ENCODE measurements at places on chromosomes 5 and 9.

DNA sequence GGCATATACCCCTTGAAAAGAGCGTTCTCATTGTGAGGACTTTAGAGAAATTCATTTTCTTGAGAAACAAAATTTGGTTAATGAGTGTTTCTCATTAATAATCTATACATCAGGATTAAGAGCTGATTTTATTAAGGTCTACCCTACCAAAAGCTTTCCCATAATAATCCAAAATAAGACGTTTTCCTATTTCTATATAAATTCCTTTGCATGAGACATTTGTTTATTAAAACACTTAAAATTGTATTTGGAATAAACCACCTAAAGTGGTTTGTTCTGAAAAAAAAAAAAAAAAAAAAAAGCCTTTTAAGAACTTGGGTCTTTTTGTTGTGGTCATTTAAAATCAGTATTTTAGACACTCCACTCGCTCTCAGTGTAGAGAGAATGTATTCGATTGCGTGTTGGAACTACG is 695 bp upstream of the TMOD1 start:
- DNase-seq = no peak

DNA sequence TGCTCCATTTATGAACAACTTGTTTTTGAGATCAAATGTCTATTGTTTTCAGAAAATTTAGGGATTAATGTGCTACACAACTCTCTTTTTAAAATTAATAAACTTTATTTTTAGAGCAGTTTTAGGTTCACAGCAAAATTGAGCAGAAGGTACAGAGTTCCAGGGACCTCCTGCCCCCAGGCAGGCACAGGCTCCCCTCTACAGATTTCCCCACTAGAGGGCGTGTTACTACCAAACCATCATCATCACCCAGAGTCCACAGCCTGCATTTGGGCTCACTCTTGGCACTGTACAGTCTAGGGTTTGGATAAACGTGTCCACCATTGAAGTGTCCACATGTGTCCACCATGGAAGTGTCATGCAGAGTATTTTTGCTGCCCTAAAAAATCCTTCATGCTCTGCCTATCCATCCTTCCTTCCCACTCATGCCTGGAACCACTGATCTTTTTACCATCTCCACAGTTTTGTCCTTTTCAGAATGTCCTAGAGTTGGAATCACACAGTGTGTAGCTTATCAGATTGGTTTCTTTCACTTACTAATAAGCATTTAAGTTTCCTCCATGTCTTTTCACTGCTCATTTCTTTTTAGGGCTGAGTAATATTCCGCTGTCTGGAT is 61.7 kb downstream of the MRPL36 start:
- DNase-seq = no peak

DNA sequence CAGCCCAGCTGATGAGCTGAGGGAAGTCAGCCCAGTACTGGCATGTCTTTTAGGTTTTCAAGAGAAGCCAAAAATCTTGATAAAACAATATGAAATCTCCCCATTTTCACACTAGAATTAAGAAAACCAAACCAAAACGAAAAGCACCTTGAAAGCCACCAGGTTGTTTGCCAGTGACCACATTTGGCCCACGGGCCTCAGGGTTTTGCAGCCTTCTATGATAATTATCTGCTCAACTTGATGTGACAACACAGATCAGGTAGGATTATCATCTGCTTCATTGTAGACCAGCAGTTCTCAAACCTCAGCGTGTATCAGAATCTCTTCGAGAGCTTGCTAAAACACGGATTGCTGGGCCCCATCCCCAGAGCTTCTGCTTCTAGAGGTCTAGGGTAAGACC is 101.4 kb downstream of the GALNT10 start:
- no peak for DNase-seq

DNA sequence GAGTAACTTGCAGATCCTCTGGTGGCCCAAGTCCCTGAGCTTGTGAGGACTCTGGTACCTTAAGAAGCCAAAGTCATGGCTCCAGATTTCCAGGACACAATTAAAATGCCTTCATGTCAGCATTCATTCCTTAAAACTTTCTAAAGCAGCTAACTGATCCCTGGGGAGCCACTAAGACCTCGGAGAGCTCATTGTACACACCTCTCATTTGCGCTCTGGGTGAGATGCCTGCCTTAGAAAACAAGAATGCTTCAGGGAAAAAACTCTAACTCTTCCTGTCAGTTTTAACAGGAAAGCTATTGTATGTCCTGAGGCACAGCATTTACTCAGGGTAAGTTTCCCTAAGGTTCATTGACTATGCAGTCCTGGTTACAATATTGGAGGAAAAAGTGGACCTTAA is 285.0 kb downstream of the EFNA5 start:
- no peak for DNase-seq

- no peak for DNase-seq
Measured at GRCh38 chr5:173246135-173246495, 11.1 kb upstream of the NKX2-5 start.

DNA sequence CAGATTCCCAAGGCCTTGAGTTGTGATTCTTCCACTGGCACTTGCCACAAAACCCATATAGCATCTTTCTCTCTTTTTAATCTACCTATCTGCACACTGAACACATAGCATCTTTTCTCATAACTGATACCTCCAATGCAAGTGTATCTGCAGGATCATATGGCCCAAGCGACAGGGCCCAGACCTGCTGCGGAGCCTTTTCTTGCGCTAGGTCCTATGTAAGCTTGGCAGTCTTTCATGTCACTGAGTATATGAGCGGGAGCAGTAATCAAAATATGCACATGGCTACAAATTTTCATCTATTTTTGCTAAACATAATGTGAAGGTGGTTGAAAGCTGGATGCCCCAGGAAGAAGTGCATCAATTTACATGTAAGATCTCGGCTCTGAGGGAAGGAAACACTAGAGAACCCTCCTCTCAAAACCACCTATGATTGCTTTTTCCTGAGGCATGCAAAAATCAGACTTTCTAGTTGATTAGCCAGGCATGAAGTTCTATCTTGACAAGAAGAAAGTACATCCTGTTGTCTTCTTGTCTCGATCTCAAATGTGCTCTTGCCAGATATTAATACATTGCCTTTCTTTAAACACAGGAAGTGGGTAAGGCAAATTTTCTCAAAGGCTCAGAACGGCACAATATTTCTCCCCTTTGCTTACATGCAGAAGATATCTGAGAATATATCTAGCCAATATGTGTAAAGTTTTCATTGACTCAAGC is 26.9 kb upstream of the CEMIP2 start:
- no peak for DNase-seq

DNA sequence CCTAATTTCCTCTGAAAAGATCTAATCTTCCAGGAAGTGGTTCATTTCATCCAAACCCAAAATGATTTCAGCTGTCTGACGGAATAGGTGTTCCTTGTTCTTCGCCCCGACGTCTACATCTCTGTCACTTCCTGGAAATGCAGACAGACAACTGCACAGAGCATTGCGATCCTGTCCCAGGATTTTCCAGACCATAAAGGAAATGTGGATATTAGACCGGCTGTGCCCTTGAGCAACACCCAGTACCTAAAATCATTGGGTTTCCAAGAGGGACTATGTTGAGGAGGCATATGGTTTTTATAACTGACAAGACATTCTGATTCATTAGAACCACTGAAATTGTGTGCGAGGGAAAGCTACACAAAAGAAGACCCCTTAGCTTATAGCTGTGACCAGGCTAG is 74.2 kb downstream of the MSX2 start:
- DNase-seq = no peak

DNA sequence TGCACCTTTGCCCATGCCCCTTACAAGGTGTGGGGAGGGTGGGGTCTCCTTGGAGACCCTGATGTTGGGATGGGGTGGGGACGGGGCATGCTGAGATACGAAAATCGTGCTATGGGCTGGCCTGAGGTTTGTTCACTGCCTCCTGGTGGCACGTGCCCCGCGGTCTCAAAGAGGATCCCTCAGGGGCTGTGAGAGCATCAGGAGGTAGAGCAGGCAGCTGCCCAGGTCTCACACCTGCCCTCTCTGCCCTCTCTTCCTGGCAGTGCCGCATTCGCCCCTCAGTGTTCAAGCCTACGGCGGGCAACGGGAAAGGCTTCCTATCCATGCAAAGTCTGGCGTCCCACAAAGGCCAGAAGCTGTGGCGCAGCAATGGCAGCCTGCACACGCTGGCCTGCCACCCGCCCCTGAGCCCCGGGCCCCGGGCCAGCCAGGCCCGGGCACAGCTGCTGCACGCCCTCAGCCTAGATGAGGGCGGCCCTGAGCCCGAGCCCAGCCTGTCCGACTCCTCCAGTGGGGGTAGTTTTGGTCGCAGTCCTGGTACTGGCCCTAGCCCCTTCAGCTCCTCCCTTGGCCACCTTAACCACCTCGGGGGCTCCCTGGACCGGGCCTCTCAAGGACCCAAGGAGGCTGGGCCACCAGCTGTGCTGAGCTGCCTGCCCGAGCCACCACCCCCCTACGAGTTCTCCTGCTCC is 6.7 kb downstream of the N4BP3 start:
- no peak for DNase-seq

DNA sequence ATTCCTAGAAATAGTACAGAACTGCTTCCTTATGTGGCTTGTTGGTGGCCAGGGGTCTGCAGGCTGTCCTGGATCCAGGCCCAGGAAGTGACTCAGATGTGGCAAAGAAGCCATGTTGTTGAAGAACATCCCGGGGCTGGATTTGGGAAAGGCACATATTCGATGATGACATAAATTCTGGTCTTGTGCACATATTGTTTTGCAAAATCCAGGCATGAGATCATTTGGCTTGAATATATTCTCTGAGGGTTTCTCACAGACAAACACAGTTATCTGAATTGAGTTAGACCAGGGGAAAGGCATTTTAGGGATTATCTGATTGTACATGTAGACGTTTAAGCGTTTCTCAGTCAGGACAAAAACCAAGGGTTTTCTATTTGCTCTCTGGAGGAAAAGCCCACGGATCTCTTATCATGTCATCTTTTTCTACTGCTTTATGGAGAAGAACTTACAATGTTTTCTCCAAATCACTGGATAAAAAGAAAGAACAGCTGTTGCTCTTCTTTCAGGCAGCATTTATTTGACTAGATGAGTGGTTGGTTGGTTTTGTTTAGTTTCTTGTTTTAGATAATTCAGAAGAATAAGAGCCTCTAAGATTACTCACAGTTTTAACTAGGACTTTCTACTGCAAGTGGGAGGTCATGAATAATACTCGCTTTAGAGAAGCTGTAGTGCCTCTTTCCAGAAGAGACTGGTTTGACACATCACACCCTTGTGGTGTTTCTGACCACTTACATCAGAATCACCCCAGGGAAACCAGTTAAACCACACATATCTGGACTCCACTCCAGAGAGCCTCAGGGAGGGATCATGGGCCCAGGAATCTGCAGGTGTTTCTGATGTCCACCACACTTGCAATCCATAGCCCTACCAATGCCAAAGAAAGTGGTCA is 29.5 kb upstream of the LHFPL2 start:
- DNase-seq = no peak
